ENCODE measurements at places on chromosomes 2 and 18.

GRCh38 chr2:213166109-213166508 lies 14.7 kb upstream of the IKZF2 start:
- no peak for DNase-seq

- DNase-seq, result no peak
Observed at GRCh38 chr2:232501331-232501771, 13.7 kb upstream of the ECEL1 start.

- DNase-seq, result peak; percentile 64
Observed at GRCh38 chr2:68157002-68157401, 686 bp upstream of the PNO1 start.

- DNase-seq, result no peak
Observed at GRCh38 chr2:206797376-206797775, 32.0 kb downstream of the FASTKD2 start.

GRCh38 chr2:46058140-46058539 lies 239.1 kb upstream of the EPAS1 start:
- no peak for DNase-seq

DNA sequence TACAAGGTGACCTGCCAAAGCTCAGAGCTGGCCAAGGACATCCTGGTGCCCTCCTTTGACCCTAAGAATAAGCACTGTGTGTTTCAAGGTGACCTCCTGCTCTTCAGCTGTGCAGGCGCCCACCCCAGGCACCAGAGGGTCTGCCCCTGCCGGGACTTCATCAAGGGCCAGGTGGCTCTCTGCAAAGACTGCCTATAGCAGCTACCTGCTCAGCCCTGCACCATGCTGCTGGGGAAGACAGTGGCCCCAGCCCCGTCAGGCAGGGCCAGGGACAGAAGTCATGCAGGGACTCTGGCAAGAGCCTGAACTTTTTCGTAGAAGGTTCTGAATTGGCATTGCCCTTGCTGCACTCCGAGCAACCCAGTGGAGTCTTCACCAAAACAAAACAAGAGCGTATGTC lies 194.8 kb downstream of the MGAT5 start:
- no peak for DNase-seq

DNA sequence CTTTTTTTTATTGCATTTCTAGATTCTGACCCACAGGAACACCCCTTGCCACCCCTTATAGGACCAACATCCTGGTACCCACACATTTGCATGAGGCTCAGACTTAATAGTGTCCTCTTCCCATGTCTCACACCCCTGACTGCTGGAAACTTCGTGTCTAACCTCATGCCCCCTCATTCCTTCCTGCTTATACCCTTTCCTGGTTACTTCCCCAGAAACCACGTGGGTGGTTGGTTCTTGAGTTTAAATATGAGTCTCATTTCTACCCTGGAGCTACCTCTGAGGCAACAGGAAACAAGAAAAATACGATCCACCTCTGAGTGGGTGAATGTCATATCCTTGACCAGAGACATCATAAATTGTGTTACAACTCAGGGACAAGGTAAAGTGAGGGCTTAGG lies 1.6 kb downstream of the TNP1 start:
- DNase-seq, result no peak

GRCh38 chr18:59219672-59220163 lies at the start of gene GRP:
Gene GRP (plus strand): TSS chr18:59220158. CDS start chr18:59220266, 108 bp downstream.
- DNase-seq, result no peak

DNA sequence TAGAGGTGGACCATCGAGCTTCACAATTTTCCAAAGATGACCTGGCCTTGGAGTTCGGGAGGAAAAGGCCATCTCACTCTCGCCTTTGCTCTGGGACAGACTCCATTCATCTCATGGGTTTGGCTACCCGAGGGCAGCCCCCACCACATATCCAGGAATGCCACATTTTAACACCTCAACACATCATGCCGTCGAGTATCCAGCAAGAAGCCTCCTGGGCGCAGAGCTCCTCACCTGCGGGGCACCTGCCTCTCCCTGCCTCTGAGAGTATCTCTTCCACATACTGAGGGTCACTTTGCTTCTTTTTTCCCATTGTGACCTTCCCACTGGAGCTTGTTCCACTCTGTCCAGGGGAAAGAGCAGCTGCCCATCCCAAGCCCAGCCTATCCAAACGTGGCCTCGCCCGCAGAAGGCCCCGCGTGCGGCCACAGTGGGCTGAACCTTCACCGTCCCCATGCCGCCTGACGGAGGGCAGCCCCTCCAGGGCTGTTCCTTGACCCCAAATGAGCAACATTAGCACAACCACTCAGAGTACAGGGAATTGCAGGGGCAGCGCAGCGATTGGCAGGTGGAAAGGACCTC lies 5.5 kb upstream of the LIMS2 start:
- no peak for DNase-seq

GRCh38 chr2:170845343-170845742 lies 28.7 kb downstream of the GAD1 start:
- DNase-seq, result no peak

DNA sequence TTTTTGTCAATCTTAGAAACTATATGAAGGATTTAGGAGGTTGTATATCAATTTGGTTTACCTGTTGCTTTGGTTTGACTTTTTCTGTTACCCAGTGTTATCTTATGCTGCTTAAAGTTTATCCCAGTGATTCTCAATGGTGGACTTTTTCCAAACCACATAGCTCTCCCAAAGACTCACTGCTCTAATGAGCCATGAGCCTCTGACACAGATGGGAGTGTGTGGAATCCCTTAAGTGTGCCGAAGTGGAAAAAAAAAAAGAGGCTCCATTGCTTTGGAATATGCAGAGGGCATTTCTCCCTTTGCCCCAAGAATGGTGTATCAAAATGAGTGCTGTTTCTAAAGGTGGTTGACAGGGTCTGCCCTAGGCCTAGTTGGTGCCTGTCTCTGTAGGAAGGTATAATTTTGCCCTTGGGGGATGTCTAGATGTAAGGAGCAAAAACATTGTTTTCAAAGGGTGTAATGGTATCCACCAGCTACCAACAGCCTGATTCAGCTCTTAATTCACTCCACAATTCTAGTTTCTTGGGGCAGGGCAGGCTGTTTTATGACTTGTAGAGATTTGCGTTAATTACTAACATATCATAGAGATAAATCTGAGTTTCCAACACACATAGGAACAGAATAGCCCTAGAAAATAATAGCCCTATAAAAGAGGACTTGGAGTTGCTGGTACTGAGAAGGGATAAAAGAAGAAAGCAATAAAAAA lies 64.3 kb upstream of the CYP26B1 start:
- DNase-seq, result no peak

- peak; percentile 72 for DNase-seq
Observed at GRCh38 chr2:28356095-28356911, 36.4 kb upstream of the FOSL2 start.

- DNase-seq, result no peak
Observed at GRCh38 chr2:179952658-179953057, 54.4 kb downstream of the CWC22 start.

GRCh38 chr18:76592981-76593381 lies 97.9 kb upstream of the ZNF516 start:
- DNase-seq, result no peak
